Activated T-cell treated with anti-CD3 and anti-CD28 coated beads for 24 hours (primary cell): ENCODE measurements at places on chromosomes 3 and 15.

DNA sequence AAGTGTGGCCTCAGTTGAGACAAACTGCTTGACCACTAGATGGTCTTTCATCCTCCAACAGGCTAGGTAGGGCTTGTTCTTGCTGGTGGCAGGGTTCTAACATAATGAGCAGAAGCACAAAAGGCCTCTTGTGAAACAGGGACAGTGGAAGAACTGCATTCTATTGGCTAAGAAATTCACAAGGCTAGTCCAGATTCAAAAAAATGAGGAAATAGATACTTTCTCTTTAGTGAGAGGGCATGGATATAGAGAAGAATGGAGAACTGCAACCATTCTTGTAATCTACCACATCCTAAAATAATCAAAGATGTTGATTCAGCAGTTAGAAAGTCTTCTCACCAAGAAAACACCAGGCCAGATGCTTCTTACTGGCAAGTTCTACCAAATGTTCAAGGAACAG is 143.7 kb upstream of the LRIG1 start:
- DNase-seq: no peak

DNA sequence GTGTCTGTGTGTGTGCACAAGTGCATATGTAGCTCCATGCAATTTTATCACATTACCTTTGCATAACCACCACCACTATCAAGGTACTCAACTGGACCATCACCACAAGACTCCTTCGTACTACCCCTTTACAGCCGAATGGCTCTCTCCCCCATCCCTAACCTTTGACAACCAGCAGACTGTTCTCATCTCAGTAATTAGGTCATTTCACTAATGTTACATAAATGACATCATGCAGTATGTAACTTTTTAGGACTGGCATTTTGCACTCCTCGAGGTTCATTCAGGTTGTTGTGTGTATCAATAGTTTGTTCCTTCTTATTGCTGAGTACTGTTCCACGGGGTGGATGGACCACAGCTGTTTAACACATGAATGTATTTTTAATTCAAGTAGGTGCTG is 121.8 kb upstream of the SLC6A11 start:
- DNase-seq: no peak

DNA sequence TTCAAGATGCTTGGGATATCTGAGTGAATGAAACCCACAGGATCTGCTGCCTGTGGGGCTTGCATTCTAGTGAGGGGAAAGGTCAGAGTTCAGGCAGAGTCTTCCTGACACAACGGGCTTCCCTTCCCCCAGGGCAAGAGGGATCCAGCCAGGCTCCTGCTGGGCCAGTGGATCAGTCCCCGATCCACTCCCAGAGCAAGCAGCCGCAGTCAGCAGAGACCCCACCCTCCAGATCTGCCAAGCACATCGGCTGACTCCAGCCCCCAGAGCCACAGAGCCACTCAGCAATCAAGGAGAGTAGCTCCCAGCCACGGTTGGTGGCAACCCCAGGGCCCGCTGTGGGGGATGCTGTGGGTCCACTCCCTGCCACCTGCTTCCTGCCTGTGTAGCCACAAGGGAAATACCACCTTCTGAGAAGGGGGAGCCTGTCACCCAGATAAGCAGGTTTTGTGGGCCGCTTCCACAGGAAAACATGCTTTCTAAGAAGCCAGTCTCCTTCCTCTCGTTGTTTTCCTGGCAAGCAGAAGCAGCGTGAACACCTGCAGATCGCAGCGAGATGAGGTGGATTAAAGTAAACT is 44.9 kb downstream of the CPN2 start:
- DNase-seq: peak; percentile 22

GRCh38 chr15:60751985-60752952 is 273.3 kb upstream of the ICE2 start:
- DNase-seq: no peak

GRCh38 chr15:27278761-27279160 is 307.8 kb downstream of the GABRG3 start:
- DNase-seq: no peak

DNA sequence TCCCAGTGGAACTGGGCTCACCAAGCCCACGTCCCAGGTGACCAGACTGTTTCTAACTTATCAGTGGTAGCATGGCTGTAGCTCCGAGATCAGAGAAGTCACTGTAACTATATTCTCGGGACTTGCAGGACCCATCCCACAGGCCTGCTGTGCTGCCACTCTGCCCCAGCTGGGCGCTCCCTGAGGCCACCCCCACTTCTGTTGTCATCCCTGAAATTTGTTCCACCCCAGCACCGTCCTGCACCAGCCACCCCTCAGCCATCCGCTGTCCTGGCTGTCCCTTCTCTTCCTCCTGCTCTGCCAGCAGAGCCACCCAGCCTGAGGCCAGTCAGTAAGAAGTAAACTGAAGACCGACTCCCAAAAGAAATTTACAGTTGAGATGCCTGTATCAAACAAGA is 33.0 kb upstream of the VILL start:
- DNase-seq: no peak

GRCh38 chr3:59334585-59334984 is 284.8 kb upstream of the CFAP20DC start:
- DNase-seq: no peak

DNA sequence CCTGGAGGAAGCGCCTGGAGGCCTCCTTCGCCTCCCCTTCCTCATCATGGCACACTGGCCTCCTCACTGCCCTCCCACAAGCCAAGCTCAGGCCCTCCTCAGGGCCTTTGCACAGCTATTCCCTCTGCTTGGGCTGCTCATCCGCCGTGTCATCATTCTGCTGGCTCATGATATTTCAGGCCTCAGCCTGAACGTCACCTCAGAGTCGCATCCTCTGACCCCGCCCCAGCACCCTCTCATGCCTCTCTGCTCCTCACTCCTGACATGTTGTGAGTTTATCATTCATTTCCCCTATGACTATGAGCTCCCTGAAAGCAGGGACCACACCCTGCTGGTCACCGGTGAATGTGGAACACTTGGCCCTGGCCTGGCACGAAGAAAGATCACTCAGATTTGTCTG is 20.7 kb upstream of the POC1A start:
- DNase-seq: no peak

- no peak for DNase-seq
Observed at GRCh38 chr3:171790574-171790897, 19.7 kb downstream of the PLD1 start.

- no peak for DNase-seq
Observed at GRCh38 chr3:86245360-86245759, 745.6 kb downstream of the VGLL3 start.

DNA sequence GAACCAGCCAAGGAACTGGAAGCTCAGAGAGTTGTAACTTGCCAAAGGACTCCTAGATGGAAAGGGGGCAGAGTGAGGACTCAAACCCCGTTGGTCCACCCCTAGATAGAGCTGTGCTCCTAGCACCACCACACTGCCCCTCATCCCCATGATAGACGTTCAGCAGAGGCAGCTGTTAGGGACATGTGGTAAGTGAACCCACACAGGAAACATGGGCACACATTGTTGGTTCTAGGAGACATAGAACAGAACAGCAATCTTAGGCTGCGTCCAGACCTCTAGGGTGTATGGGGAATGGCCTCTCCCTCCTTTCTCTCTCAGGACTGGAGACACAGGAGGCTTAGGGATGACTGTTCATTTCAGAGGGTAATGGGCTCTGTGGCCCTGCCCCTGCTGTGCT is 102.7 kb downstream of the ANP32A start:
- no peak for DNase-seq

GRCh38 chr3:54214845-54215244 is 92.5 kb downstream of the CACNA2D3 start:
- DNase-seq: no peak

GRCh38 chr3:186052096-186052840 is 56.6 kb downstream of the ETV5 start:
- DNase-seq: no peak

DNA sequence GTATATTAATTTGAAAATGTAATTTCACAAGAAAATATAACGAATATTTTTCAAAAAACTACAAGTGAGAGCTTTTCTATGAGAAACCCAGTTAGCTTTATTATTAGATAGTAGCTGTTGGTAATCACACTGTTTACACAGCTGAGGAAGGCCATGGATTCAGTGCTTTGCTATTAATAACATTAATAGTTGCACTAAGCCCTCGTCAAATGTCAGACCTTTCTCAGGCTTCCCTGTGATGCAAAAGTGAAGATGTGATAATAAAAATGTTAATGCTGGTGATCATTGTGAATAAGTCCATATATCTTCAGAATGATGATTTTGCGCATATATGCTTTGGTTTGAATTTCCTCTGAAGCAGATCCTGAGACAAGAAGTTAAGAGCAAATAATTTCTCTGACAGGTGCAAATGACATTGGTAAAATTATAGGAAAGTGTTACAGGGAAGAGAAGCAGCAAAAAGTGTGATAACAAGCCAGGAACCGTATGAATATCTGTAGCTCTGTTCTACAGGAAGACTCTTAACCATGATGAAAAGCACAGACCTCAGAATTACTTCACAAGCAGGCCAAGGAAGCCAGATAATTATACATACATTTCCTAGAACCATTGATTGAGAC is 56.5 kb upstream of the CNTN6 start:
- DNase-seq: no peak

DNA sequence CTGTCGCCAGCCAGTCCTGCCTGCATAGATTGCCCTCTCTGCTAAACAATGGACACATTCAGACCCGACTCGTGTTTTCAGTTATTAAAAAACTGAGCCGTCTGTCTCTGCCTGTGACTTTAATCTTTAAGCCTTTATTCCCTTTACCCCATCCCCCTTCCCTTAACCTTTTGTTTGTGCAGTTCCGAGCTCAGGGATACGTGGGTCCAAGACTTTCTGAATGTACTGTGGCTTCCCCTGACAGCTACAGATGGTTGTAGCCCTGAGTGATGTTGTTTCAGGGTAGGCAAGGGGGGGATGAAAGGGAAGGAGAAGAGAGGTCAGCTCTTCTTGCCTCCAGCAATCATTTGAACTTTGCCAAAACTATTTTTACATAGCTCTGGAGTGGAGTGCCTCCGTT is 44.6 kb downstream of the EEFSEC start:
- DNase-seq: no peak

DNA sequence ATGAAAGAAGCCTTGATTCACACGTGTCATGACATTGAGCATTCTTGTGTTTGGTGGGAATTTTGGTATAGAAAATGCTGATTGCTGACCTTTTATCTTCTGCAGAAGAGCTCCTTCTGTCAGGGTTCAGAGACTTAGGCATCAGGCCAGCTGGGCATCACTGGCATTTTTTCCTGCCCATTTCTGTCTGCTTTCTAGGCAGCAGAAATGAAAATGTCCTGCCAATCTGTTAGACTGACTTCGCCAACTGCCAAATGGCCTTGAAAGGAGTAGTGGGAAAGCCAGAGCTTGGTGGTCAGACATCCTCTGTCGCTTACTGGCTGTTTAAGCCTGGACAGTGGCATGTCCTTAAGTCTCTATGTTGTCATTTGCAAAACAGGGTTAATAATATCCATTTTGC is 57.4 kb downstream of the EEFSEC start:
- no peak for DNase-seq

- no peak for DNase-seq
Observed at GRCh38 chr3:186083746-186084145, 25.1 kb downstream of the ETV5 start.

DNA sequence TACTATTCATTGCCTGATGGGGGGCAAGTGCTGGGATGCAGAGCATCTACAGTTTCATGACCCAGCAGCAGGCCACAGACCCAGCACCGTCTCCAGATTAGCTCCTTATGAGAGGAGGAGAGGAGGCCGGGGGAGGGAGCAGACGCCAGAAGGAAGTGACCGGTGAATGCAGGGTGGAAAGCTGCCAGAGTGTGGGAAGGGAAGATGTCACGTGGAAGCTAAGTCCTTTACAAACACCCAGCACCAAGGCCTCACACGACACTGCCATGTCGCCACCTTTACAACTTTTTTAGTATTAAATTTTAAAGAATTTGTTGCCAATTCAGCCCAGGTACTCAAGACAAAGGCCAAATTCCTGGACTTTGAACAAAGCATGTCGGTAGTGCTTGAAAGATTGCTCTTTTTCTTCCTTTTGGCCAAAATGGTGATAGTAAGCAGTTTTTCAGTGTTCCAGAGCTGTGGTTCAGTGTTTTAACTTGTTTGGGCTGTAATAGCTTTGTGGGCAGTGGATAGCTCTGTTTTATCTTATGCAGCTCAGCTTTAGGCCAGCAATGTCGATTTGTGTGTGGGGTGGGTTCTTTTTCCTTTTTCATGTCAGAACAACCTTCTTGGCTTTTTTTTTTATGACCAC is 58.2 kb downstream of the ZBTB38 start:
- DNase-seq: no peak

- no peak for DNase-seq
Observed at GRCh38 chr15:39556461-39556860, 24.4 kb upstream of the THBS1 start.

- no peak for DNase-seq
Observed at GRCh38 chr15:33163816-33164215, 30.7 kb downstream of the FMN1 start.

DNA sequence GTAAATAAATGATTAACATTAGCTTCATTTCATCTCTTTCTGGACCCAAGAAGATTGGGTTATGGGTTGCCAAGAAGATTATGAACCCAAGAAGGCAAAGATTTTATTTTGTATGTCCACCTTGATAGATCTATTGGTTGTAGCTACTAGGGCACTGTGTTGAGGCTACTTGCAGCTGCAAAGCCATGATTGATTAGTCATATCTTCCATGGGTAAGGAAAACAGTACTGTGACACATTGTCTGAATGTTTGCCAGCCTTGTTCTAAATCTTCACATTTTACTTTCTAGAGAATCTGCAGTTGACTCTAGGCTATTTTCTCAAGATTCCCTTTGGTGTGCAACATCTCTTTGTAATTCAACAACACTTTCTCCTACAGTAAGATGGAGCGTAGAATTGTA is 229.2 kb upstream of the KCNH8 start:
- DNase-seq: no peak

GRCh38 chr3:143119974-143120715 is 574 bp downstream of the CHST2 start:
- DNase-seq: no peak

DNA sequence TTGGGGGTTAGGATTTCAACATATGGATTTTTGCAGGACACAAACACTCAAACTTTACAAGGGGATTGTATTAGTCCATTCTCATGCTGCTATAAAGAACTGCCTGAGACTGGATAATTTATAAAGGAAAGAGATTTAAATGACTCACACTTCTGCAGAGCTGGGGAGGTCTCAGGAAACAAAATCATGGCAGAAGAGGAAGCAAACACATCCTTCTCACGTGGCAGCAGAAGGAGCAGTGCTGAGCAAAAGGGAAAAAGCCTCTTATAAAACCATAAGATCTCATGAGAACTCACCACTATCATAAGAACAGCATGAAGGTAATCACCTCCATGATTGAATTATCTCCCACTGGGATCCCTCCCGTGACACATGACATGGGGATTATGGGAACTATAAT is 1183.1 kb downstream of the ZPLD1 start:
- no peak for DNase-seq

DNA sequence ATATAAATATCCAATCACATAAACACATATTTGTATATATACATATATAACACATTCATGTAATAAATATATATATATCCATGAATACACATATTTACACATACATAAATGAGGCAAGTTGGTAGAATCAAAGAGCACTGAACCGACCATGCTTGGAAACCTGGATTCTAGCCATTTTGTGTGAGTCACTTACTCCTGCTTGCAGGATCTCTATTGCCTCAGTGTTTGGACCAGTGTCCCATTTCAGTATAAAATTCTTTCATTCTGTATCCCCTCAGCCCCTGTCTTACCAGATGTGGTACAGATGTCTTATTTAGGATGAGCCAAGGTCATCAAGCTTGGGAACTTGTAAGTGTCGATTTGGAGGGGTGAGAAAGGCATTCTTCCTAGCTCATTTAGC is 391.4 kb upstream of the FRG2C start:
- DNase-seq: no peak

- no peak for DNase-seq
Observed at GRCh38 chr3:118055381-118055780, 979.3 kb downstream of the IGSF11 start.

GRCh38 chr15:53716909-53717876 is 42.3 kb downstream of the WDR72 start:
- DNase-seq: no peak
